ENCODE measurements at places on chromosomes 1 and 21.
A peak's percentile ranks its signal among the peaks of the same experiment; 100 is the strongest.

DNA sequence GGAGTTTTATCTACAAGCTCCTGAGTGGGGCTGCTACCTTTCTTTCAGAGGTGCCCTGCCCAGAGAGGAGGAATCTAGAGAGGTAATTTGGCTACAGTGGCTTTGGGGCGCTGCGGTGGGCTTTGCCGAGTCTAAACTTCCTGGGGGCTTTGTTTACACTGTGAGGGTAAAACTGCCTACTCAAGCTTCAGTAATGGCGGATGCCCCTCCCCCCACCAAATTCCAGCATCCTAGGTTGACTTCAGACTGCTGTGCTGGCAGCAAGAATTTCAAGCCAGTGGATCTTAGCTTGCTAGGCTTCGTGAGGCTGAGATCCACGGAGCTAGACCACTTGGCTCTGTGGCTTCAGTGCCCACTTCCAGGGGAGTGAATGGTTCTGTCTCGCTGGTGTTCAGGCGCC, 43.9 kb downstream of the SWT1 start:
- DNase-seq = no peak

DNA sequence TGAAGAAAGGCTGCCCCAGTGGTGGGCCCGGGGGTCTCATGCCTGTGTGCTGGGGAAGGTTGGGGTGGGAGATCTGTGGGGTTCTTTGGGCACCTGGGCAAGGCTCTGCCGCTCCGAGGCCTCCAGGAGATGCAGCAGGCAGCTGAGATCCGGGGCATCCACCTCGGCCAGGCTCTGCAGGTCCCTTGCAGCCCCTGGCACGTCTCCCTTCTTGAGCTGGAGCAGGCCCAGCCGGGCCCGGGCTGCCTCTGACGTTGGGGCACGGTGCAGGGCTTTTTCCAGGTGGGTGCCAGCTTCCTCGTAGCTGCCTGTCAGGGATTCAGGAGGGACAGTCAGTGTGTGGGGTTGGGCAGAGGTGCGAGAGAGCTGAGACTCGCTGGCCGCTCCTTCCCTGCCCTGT, 11.4 kb upstream of the MMEL1 start:
- DNase-seq = no peak

GRCh38 chr1:10065344-10065685, 32.6 kb downstream of the UBE4B start:
- no peak for DNase-seq

DNA sequence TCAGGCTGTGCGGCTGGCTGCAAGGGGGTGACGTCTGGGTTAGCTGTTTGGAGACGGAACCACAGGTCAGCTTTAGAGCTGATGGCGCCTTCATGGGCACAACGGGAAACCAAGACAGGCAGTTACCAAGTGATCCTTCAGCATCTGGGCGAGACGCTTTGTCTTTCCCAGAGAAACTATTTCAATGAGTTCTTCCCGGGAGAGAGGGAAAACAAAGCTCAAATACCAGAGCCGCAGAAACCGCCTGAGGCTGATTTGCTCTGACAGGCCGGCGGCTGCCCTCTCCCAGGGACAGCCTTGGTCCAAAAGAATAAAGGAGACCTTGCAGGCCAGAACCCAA, 76.5 kb downstream of the CD58 start:
- no peak for DNase-seq

- DNase-seq = no peak
Measured at GRCh38 chr1:100308777-100309176, 42.8 kb downstream of the RTCA start.

DNA sequence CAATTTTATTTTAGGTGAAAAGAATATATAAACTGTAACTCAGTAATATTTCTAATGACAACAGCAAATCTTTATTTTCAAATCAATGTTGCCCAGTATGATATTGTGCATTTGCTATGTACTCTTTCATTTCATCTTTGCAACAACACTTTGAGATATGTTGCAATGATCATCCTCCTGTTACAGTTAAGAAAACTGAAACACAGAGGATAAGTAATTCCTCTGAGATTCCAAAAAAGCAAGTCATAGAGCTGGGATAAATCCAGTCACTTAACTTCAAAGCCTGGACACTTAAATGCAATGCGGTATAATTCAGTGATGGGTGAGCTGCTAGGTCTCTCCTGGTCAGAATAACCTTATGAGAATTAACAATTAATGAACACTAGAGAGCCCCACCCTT, 48.6 kb upstream of the EXO1 start:
- no peak for DNase-seq

DNA sequence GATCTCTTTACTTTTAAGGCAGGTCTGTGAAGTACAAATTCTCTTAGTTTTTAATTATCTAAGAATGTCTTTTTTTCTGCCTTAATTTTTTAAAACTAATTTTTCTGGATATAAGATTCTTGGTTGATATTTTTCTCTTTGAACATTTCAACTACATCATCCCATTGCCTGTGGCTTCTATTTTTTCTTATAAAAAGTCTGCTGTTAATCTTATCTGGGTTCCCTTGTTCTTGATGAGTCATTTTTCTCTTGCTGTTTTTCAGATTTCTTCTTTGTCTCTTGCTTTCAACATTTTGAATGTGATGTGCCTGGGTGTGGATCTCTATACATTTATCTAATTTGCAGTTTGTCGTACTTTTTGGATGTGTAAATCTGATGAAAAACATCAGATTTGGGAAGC, 525.2 kb upstream of the PBX1 start:
- DNase-seq = no peak

- no peak for DNase-seq
Measured at GRCh38 chr1:28031173-28031572, 57.2 kb downstream of the EYA3 start.

- DNase-seq = peak; percentile 71
Measured at GRCh38 chr1:24586970-24587820, 31.3 kb downstream of the NCMAP start.

GRCh38 chr1:26784023-26784871, 3.5 kb upstream of the PIGV start:
- no peak for DNase-seq

DNA sequence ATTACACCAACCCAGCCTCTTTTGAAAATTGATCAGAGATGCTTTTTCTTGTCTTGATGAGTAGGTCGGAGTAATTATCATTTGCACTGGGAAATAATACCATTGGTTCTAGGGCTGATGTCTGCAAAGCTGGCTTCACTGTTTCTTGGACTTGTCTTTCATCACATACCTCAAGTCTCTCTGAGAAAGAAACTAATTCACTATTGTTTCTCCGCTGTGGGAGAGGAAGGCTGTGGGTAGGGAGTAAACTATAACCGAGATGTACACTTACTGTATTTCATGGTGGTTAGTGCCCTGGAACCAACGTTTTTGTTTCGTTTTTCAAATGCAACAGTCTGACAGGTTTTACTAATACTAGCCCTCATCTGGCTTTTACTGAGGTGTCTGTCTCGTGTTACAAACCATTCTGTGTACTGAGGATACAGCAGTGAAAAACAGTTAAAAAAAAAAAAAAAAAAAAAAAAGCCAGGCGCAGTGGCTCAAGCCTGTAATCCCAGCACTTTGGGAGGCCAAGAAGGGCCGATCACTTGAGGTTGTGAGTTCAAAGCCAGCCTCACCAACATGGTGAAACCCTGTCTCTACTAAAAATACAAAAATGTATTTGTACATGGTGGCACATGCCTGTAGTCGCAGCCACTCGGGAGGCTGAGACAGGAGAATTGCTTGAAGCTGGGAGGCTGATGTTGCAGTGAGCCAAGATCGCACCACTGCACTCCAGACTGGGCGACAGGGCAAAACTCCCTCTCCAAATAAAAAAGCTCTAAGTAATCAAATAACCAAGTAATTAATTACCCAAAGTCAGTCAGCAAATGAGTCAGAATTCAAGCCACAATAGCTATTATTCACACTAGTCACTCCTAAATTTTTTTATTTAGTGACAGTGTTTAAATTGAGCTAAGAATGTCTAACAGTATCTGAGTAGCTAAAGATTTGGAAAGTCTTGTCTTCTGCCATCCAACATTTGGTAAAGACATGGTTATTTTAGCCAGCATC, 23.3 kb downstream of the TOMM20 start:
- DNase-seq = no peak

- DNase-seq = no peak
Measured at GRCh38 chr1:231844986-231845502, 218.5 kb downstream of the DISC1 start.

DNA sequence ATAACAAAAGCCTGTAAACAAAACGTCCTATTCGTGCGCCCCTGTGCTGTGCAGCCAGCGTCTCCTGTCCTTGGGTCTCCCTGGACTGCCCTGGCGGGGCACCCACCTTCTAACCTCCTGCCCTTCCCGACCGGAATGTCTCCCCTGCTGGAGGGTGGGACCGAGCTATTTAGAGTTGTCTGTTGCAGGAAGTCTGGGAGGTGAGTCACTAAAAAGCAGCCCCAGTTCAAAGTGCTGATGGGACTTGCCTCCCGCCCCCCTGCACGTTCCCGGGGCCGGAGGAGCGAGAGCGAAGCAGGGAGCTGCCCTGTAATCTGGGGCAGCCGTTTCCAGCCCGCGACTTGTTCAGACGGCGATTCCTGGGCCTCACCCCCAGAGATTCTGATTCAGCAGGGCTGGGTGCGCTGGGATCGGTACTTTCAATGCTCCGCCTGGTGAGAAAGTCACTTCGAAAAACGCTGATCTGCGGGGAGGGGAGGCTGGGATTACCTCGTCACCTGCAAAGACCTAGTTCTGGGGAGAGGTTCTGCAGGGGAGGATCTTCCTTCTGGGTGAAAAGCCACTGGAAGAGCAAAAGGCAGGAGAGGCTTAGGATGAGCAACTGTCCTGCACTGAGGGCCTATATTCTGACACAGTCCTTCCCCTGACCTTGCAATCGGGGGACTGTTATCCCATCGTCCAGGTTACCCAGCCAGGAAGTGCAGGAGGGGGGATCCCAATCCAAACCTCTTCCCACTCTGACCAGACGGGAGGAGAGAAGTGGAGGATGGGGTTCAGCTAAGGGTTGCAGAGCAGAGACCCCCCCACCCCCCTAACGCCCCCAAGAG, 1.2 kb upstream of the DHRS3 start:
- DNase-seq = peak; percentile 75

- no peak for DNase-seq
Measured at GRCh38 chr1:113307771-113308445, 82.4 kb upstream of the MAGI3 start.

DNA sequence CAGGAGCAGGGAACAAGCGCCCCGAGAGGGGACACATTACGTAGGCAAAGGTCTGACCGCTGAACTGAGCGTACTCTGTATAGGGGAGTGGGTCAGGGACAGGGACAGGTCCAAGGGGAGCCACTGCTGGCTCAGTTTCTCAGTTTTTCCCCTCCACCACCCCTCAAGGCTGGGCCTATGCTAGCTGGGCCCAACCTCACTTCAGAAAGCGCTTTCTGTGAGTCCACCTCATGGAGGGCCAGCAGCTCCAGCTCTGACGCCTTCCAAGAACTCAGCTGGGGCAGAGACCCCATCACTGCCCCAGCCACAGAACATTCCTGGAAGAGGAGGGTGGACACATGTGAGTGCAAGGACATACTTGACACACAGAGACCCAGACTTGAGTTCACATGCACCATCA, 242.0 kb downstream of the FOXD2 start:
- DNase-seq = no peak

- DNase-seq = peak; percentile 33
Measured at GRCh38 chr1:229058111-229058561, 212.8 kb upstream of the RAB4A start.

DNA sequence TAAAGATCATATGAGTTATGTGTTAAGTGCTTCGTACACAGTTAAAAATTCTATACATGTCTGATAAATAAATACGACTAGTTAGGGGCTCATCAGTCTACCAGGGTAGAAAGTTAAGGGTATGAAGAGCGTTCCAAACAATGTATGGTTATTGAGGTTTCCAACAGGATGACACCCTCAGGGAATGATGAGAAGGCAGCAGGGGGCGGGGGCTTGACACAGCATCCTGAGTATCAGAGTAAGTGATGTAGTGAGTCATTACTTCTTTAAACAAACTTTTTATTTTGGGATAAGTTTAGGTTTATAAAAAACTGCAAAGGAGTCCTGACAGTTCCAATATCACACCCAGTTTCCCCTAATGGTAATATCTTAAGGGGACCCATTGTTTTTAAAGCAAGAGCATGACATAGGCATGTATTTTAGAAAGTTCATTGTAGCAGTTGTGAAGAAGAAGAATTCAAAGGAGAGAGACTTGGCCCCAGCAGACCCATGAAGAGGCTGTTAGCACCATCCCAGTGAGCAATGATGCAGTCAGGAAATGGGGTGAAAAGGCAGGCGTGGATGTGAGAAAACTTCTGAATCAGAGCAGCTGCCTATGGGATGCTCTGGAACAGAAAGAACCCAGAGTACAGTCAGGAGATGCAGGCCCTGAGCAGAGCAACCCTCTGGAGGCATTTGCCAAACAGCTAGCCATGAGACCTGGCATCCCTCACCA, 15.0 kb upstream of the PSMB2 start:
- no peak for DNase-seq

DNA sequence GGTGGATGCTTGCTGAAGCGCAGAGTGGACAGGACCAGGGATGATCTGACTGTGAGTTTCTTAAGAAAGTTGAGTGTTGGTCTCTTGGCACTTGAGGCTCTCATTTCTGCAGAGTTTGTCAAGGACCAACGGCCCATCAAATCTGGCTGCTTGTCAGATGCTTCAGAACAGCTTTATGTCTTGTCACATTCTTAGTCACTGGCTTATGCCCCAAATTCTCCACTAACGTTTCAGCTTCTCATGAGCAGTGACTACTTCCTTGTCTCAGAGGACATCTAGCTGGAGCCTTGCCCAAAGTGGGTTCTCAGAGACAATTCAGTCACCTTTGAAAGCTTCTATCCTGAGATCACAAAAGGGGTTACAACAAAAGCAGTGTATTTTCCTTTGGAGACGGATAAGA, 92.3 kb downstream of the ST6GALNAC5 start:
- no peak for DNase-seq

- no peak for DNase-seq
Measured at GRCh38 chr1:110266834-110267233, 56.7 kb downstream of the KCNC4 start.

DNA sequence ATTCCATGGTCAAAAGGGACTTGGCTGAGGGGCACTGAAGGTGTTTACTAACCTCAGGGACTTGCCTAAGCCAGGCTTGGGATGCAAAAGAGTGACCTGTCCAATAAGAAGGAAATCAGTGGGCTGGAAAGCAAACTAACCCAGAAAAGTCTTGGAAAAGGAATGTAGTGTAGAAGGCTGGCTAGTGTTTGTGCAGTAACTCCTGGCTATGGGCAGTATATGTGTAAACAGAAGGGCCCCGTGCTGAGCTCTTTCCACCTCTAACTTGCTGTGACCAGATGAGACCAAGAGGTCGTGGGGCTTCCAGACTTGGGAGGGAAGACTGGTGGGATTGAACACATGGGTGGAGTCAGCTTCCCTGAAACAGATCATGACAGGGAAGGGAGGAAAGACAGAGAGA, 4.1 kb downstream of the MINDY1 start:
- no peak for DNase-seq

Data from stimulated activated CD4-positive, alpha-beta T cell treated with anti-CD3 and anti-CD28 coated beads, Interleukin-4, amount 100 ng/mL, for 24 hours (primary cell).